ENCODE measurements at places on chromosomes 16 and 17. TPM values are rescaled to one million over a fixed set of nuclear protein-coding genes. Genes with fewer than 3 reads are reported as not detected.

GRCh38 chr16:2815299-2815771 is 1.7 kb upstream of the PRSS21 start:
- peak; percentile 50 for DNase-seq

The TNRC6A gene
- 37.3 TPM for total RNA-seq

The ULK2 gene
- 13.9 TPM for total RNA-seq

- DNase-seq: no peak
These were observed 33.9 kb downstream of the CYTH1 start for GRCh38 chr17:78748048-78748729.

GRCh38 chr17:12729086-12729485 is 60.2 kb upstream of the ARHGAP44 start:
- no peak for DNase-seq

GRCh38 chr17:40419559-40420331 is 2.0 kb upstream of the TOP2A start:
- DNase-seq: no peak

- peak; percentile 100 for DNase-seq
These were observed at the start of gene MAPK8IP3 for GRCh38 chr16:1705688-1706385. MAPK8IP3 (plus strand) TSS chr16:1706195; CDS start chr16:1706340, 145 bp downstream.

The KDM6B gene
- total RNA-seq: 1.1 TPM

The PLCG2 gene
- total RNA-seq: 2.7 TPM

DNA sequence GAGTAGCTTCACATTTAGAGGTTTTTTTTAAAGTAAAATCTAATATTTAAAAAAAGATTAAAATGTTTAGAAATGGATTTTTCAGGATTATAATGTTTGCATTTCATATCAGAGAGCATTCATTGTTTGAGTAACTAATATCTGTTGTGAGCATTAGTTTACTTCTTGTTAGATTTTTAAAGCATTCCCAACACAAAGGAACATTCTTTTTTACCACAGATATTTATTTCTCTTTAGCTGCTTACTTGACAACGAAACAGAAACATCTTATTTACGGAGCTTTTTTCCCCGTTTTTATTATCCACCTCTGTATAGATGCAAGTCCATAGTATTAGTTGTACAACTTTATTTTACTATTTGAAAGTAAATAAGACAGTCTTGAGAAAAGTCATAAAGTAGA is 53.0 kb downstream of the NFAT5 start:
- no peak for DNase-seq

- DNase-seq: peak; percentile 49
These were observed 3.9 kb downstream of the CDH11 start for GRCh38 chr16:65117811-65118448.

- no peak for DNase-seq
These were observed 579 bp upstream of the LRRC59 start for GRCh38 chr17:50397919-50398285.

- DNase-seq: no peak
These were observed 7.2 kb downstream of the TP53I13 start for GRCh38 chr17:29575511-29576213.

The BEAN1 gene
- total RNA-seq: not detected

DNA sequence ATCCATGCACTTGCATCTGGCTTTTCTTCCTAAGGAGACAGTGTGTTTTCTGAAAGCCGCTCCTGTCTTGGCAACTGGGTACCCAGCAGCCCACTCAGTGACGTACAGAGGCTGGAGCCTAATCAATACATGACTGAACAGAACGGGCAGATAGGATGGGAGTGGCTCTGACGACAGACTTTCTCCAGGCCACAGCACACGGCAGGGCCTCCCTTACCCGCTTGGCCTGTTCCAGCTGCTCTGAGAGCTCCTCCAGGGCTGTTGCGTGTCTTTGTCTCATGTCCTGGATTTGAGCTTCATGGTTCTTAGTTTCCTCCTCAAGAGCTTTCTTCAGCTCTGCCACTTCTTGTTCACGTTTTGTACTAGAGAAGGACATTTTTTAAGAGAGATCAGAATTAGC is 64.9 kb downstream of the NDEL1 start:
- DNase-seq: no peak

DNA sequence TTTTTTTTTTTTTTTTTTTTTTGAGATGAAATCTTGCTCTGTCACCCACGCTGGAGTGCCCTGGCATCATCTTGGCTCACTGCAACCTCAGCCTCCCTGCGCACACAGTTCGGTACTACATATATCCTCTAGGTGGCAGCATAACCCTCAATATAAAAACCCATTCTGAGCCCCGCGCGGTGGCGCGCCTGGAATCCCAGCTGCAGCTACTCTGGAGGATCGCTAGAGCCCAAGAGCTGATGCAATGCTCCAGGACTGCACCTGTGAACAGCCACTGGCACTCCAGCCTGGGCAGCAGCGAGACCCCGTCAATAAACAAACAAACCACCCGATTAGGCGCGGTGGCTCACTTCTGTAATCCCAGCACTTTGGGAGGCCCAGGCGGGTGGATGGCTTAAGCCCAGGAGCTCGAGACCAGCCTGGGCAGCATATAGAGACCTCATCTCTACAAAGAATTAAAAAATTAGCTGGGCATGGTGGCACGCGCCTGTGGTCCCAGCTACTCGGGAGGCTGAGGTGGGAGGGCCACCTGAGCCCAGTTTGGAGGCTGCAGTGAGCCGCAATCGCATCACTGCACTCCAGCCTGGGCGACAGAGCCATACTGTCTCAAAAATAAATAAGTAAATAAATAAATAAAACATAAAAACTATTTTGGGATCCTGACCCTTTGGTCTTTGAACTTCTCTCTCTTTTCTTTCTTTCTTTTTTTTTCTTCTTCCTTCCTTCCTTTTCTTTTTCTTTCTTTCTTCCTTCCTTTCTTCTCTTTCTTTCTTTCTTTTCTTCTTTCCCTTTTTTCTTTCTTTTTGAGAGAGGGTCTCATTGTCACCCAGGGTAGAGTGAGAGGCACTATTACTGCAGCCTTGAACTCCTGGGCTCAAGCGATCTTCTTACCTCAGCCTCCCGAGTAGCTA is 15.4 kb upstream of the AKAP10 start:
- peak; percentile 80 for DNase-seq

- no peak for DNase-seq
These were observed 12.1 kb upstream of the SCN4A start for GRCh38 chr17:63984651-63985386.

- peak; percentile 90 for DNase-seq
These were observed 6.4 kb upstream of the GGT6 start for GRCh38 chr17:4566785-4567184.

- no peak for DNase-seq
These were observed 215.6 kb upstream of the MAF start for GRCh38 chr16:79816081-79816497.

DNA sequence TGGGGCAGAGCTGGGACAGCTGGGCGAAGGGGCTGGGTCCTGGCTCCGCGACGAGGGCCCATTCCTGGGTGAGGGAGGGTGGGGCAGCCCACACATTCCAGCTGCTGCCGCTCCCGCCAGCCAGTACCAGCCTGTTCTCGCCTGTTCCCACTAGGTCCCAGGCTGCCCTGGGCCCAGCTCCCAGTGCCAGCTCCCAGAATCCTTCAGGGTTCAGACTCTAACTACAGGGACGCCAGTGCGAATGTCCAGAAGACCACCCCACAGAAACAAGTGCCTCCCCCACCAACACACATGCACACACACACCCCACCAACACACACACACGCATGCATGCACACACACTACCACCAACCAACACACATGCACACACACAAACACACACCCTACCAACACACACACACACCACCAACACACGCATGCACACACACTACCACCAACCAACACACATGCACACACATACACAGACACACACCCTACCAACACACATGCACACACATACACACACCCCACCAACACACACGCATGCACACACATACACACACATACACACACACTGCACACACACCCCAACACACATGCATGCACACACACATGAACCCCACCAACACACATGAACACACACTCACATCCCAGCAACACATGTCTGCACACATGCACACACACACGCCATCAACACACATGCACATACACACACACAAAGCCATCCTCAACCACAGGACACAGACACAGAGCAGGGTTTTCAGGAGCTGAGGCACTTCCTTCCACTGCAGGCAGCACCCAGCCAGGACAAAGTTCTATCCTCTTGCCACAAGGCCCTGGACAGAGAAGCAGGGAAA is 27.5 kb upstream of the KRT17 start:
- no peak for DNase-seq

The ZNF750 gene
- total RNA-seq: not detected

- no peak for DNase-seq
These were observed 126.9 kb downstream of the KATNIP start for GRCh38 chr16:27676839-27677238.

The ZNF423 gene
- total RNA-seq: 42.9 TPM

The ANKRD40 gene
- 46.0 TPM for total RNA-seq

The GRAP gene
- total RNA-seq: 0.66 TPM

DNA sequence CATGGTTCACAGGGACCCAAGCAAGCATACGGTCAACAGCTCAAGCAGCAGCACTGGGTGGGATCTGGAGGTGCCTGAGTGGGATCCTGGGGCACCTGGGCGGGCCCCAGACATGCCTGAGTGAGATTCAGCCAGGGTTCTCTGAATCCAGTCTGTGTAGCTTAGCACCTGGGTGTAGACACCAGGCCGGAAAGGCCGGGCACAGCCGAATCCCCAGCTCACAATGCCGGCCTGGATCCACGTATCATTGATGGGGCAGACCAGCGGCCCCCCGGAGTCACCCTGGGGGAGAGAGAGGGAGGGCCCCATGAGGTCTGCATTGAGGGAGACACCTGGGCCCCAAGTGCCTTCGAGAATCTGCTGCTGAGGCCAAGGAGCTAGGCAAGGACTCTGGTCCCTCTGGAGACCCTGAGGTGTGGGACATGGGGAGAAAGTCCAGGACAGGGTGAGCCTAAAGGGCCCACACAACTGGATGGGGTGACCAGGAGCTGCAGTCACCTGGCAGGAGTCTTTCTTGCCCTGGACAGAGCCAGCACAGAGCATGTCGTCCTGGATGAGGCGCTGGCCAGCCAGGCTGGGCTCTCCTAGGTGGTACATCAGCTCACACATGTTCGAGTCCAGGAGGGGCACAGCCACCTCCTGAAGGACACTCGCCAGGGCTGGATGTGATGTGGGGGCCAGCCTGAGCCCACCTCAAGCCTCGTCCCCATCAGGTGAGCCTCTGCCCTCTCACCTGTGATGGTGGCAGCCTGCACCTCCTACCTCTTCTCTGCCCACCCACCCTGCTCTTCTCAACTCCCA is 9.7 kb downstream of the ZG16B start:
- DNase-seq: peak; percentile 28

GRCh38 chr16:48862087-48862532 is 252.1 kb upstream of the N4BP1 start:
- DNase-seq: peak; percentile 51

- DNase-seq: no peak
These were observed 43.6 kb upstream of the JPH3 start for GRCh38 chr16:87558682-87559081.

DNA sequence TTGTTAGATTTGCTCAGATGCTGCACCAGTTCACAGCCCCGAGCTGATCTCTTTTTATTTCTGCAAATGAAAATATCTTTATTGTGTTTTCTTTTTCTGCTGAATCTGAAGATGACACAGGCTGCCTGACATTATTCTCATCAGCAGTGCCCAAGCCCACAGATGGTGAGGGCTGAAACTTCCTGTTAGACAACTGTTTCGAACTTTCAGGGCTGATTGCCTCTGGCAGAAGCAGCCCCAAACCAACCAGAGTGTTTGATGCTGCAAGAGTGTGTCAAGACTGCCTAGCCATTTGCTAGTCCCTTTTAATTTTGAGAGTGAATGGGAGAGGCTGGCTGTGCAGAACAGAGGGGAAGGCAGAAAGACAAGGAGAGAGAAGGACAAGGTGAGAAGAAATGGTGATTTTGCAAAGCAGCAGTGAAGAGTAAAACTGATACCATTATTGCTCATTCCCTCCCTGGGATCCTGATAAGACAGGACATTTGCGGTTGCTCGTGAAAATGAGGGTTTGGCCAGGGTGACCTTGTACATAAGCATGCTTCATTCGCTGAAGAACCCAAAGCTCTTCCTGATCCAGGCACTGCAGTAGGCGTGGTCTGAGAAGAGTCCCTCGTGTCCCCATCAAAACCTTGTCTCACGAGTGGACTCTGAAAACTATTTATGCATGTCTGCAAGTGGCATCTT is 77.2 kb downstream of the TMEM114 start:
- DNase-seq: no peak

DNA sequence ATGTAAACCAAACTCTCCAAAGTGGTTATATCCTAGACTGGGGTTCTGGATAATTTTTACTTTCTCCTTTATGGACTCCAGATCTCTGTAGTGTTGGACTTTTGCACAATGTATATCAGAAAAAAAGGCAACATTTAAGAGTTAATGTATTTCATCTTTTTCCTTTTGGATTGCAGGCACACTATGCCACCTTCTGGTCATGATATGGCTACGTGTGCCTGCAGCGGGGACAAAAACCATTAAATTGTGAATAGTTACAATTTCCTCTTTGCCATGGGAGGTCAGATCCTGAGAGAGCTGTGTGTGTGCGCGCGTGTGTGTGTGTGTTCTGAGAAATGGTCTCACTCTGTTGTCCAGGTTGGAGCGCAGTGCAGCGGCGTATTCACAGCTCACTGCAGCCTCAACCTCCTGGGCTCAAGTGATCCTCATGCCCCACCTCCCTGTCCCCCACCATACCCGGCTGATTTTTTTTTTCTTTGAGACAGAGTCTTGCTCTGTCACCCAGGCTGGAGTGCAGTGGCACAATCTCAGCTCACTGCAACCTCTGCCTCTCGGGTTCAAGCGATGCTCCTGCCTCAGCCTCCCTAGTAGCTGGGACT is 4.3 kb upstream of the SGF29 start:
- no peak for DNase-seq

DNA sequence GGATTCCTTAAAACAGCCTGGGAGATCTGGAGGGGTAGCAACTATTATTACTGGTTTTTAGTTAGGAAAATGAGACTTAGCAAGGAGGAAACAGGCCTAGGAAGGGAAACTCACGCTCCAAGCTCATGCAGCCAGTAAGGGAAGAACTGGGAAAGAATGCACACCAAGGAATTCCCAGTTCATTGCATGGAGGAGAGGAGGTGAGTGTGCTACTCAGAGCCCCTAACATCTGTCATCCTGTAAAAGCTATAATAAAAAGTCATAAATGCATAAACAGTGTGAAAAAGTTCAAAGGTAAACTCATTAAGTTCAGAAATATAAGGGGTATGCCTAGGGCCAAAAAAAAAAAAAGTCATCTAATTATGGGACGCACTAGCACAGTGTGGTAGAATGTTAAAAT is 25.9 kb downstream of the TMEM98 start:
- no peak for DNase-seq

DNA sequence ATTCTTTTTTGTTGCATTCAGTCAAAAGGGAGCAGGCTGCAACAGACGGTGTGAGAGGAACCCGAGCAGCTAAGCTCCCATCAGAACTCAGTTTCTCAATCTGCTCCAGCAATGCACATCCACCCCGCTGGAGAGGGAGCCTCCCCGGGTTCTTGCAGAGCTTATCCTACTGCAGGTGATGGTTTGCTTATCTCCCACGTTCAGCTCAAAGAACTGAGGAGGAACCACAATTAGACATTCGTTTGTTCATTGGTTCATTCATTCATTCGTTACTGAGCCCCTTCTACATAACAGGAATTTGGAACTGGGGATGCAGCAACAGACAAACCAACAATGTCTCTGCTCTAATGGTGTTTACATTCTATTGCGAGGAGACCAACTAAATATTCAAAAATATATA is 22.2 kb upstream of the ALOX15 start:
- no peak for DNase-seq

The CTRB2 gene
- total RNA-seq: not detected

GRCh38 chr16:19474617-19475016 is 47.3 kb downstream of the GDE1 start:
- DNase-seq: no peak
